Cortex of kidney (tissue), 1 donor: ENCODE measurements at places on chromosomes 4 and X.

GRCh38 chr4:987624-988513 is 1.0 kb downstream of the IDUA start:
- DNase-seq = no peak

DNA sequence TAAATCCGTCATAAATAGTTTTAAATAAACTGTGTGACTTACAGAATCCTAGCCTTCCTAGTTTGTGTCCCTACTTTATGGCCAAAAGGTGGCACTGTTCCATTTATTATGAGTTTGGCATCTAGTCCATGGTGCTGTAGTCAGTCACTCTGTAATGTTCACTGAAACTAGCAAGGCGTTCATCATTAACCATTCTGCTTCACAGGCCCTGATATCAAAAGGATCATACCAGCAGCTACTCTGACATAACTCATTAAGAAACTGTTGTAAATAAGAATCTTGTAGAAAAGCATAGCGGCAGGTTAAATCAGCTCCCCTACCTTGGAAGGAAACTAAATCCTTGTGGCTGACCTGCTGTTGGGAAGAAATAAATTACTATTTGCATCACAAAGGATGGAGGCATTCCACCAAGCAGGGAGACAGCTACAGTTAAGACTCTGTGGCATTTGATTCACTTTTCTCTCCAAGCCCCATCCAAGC is 919.6 kb upstream of the DIAPH2 start:
- no peak for DNase-seq

- no peak for DNase-seq
Measured at GRCh38 chr4:173500841-173501591, 29.0 kb downstream of the HAND2 start.

GRCh38 chr4:4323705-4324534 is 33.9 kb downstream of the ZBTB49 start:
- DNase-seq = no peak

DNA sequence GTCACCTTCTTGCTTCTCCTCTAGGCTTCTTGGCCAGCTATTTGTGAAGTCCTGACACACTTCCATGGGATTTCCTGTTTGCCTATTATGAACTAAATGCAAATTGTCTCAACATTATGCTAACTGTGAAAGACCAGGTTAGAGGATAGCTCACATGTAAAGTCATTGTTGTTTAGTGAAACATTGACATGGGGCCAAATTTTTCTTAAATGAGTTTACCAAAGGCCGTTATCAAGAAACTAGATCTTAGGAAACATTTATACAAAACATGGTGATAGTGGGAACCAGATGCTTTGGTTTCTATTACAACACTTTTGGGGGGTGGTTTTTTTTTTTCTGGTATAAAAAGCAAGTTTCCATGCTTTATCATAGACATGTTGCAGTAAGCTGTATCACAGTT is 466.8 kb upstream of the FAM241A start:
- DNase-seq = no peak

GRCh38 chr4:110041735-110042134 is 129.1 kb downstream of the EGF start:
- no peak for DNase-seq

- DNase-seq = no peak
Measured at GRCh38 chrX:111308039-111308438, 37.8 kb upstream of the CAPN6 start.

GRCh38 chr4:6891436-6892170 is 18.0 kb upstream of the TBC1D14 start:
- DNase-seq = no peak

DNA sequence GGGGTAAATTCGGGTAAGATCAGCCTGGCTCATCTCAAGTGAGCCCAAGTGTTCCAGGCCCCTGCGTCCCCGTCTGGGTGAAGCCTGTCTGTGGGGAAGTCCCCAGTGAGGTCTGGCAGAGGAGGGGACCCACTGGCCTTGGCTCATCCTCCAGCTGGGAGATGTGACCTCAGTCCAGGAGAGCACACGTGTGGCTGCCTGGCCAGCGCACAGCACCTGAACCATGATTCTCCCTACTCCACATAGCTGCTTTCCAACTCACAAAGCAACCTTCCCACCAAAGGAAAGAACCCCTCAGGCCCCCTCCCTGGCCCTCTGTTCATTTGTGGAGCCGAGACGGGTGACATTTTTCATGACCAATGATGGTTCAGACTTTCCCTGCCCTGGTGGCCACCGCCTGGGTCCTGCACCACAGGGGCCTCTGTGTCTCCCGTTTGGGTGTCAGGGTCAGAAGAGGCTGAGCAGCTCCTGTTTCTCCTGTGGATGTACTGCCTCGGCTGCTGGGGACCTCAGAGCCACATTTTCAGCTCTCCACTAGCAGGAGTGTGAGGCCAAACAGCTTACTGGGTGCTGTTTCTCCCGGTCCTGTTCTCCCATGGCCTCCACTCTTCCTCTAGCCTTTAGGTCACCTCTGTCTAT is 111.4 kb downstream of the CPZ start:
- DNase-seq = no peak

- no peak for DNase-seq
Measured at GRCh38 chr4:18138076-18138665, 116.6 kb upstream of the LCORL start.

- DNase-seq = no peak
Measured at GRCh38 chr4:186651624-186652023, 72.0 kb downstream of the FAT1 start.

DNA sequence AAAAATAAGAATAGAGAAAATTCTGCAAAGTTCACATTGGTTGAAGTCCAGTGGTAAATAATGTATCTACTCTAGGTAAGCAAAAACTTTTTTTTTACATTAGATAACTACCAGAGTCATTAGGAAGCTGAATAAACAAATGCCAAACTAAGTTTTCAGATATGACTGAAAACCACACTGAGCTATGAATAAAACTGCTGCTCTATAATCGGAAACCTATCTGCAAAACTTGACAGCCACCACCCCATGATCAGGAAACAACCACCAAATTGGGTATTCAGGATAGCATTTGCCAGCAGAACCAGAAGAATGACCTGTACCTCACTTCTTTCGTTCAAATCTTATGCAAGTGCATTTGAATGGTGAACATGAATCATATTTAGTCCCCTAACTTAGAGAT is 173.0 kb upstream of the TET2 start:
- DNase-seq = no peak

GRCh38 chr4:121096629-121097028 is 24.3 kb upstream of the NDNF start:
- DNase-seq = no peak

GRCh38 chrX:131288188-131288587 is 918 bp downstream of the IGSF1 start:
- no peak for DNase-seq

GRCh38 chr4:51885363-51885762 is 42.4 kb downstream of the DCUN1D4 start:
- DNase-seq = no peak

DNA sequence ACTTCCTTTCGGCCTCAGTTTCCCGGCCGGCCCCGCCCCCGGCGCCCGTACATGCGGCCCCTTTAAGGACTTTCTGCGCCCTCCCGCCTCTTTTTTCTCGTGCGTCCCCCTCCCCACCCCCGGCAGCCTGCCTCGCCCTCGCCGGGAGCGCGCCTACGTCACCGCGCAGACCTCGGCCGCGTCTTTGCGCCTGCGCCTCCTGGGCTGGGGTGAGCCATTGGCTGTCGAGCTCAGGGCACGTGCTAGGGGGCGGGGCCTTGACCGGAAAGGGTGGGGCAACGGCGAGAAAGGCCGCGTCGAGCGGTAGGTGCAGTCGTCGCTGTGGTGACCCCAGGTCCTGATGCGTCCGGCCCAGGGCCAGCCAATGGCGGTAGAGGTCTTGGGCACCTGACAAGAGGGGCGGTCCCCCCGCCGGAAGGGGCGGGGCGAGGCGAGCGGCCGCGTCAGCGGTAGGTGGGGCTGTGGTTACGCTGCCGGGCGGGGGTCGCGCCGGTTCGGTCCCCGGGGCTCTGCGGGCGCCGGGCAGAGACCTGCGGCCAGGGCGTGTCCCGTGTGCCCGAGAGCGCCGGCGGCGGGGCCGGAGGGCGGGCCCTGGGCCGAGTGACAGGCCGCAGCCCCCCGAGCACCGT is at the start of gene UVSSA:
TSS of gene UVSSA (plus strand) at position 428 of the 629 bp plus-strand sequence. CDS start 884 bp downstream, outside the sequence.
- peak; percentile 92 for DNase-seq

- no peak for DNase-seq
Measured at GRCh38 chrX:112835019-112835418, 5.6 kb downstream of the AMOT start.

GRCh38 chr4:102578819-102579218 is 77.7 kb downstream of the NFKB1 start:
- no peak for DNase-seq

DNA sequence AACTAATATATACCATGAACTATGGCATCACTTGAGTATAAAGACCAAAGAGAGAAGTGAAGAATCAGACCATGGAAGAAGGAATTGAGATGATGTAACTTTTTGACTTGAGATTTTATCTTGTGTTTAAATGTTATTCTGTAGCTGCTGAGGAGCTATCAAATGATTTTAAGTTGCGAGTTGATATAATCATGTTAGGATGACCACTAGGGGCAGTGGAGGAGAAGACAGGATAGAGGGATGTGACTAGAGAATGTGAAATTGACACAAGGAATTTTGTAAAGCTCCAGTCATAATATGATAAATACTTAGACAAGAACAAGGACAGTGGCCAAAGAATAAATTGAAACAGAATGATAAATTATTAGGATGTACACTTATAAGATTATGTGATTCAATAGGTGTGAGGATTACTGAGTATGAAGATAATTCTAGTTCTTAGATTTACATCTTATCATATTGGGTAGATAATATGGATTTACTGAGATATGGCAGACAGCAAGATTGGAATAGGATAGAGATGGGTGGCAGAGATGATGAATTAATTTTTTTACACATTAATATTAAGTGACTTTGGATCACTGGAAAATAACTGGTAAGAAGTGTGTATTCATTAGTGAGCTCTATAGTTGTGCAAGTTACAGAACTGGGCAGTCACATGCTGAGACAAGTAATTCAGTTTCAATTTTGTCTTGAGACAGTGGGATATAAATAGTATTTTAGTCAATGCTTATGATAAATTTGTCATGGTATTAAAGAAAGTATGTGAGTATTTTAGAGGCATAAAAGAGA is 816.0 kb upstream of the PCDH10 start:
- DNase-seq = no peak

GRCh38 chrX:8914681-8915080 is 113.5 kb upstream of the FAM9A start:
- no peak for DNase-seq

- DNase-seq = no peak
Measured at GRCh38 chr4:7539659-7540058, 104.9 kb upstream of the PSAPL1 start.

DNA sequence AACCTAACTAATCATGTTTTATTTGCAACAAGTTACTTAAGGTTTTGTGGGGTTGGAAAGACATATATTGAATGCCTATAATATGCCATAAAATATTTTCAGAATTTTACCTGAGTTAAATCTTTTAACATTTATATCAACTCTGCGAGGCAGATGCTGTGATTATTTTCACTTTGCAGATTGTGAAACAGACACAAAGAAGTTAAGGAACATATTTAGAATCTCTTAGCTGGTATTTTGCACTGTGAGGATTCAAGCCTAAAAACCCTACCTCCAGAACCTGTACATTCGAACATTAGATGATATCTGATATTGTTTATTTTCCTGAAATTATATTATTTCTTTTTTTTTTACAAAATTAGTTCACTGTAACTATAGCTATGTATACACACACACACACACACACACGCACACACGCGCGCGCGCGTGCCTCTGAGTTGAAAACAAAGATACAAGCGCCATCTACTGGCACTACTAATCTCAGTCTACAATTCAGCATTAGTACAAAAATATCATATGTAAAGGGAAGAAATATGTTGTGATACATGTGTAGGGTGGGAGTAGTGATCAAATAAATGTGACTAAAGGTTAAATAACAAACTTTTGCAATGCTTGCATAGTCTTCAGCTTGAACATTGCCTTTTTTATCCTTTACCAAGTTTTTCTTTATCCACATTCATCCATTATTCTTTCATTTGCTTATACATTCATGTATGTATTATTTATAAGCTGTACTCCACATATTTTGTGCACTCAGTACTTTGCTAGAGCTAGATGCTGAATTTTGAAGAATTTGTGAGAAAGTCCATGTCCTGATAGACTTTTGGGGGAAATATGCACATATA is 61.5 kb downstream of the ANXA10 start:
- no peak for DNase-seq

DNA sequence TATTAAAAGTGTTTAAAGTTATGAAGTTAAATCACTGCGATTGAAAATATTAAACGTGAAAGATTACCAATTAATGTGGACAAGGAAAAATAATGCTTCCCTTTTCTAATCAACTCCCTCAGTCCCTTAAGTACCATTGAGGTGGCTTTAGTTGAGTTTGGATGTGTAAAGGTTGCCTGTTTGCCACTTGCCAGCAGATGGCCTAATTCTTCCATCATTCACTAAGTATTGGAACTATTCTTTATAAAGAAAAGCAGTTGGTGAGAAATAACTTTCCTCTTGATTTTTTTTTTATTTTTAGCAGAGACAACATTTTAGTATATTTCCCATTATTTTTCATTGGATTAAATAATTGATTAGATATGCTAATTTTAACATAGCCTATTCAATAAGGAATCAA is 295.9 kb upstream of the TACR3 start:
- no peak for DNase-seq

DNA sequence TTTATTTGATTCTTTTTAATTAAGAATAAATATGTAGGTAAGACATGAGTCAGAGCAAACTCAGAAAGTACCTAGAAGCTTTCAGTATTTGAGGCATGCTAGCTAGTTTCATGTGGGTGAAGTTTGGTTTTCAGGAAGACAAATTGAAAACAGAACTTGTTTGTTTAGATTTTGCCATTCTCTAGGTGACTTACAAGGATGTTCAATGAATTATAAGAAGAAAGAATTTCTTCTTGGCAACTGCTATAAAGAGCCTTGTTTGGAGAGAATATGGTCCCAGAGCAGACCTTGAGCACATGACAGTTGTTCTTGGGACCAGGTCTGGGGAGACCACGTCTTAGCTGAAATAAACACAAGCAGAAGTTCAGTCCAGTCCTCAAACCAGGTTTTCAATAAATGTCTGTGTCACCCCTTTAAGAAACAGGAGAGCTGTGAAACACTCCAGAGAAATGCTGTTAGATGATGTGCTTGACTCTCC is 38.0 kb upstream of the IL21 start:
- DNase-seq = no peak

- DNase-seq = no peak
Measured at GRCh38 chr4:74499986-74500781, 55.2 kb downstream of the AREG start.

- DNase-seq = no peak
Measured at GRCh38 chr4:66926687-66927086, 618.6 kb downstream of the CENPC start.

- DNase-seq = no peak
Measured at GRCh38 chrX:116194649-116195048, 24.1 kb downstream of the AGTR2 start.

DNA sequence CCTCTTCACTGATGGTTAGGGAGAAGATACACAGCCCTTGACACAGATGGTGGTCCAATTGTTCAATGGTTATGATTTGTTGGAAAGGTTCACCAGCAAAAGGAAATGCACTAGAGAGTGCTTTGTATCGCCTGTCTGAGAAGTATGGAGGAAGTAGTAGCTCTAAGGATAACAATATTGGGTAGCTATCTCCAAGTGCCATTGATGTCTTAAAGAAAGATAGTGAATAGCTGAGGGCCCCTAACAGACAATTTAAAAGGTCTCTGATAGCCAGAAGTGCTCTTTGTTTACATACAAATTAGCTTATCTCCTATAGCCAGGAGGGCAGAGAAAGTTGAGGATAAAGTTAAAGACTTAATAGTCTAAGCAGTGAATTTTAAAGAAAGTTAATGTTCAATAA is 33.9 kb upstream of the BLTP1 start:
- DNase-seq = no peak

- no peak for DNase-seq
Measured at GRCh38 chrX:149032449-149032848, 472.7 kb downstream of the IDS start.
